ENCODE measurements at places on chromosomes 6 and 20.

DNA sequence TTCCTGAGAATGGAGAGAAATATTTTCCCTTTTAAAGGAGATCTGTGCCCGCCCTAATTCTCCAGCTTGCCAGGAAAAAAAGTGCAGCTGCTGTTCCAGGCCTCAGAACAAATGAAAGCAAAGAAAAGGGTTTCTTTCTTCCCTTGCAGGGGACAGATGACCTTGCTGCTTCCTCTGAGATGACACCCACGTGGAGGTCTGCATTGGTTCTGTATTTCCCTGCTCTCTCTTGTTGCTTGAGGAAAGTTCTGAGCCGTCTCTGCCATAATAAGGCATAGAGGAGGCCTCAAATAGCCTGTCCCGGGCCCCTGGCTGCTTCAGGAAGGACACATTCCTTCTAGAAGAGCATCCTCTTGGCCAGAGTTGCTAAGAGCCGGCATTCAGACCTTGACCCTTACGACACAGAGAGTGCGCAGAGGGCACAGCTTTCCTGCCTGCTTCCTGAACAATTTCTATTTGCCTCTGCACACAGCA is 501.8 kb upstream of the SULF2 start:
- no peak for DNase-seq

DNA sequence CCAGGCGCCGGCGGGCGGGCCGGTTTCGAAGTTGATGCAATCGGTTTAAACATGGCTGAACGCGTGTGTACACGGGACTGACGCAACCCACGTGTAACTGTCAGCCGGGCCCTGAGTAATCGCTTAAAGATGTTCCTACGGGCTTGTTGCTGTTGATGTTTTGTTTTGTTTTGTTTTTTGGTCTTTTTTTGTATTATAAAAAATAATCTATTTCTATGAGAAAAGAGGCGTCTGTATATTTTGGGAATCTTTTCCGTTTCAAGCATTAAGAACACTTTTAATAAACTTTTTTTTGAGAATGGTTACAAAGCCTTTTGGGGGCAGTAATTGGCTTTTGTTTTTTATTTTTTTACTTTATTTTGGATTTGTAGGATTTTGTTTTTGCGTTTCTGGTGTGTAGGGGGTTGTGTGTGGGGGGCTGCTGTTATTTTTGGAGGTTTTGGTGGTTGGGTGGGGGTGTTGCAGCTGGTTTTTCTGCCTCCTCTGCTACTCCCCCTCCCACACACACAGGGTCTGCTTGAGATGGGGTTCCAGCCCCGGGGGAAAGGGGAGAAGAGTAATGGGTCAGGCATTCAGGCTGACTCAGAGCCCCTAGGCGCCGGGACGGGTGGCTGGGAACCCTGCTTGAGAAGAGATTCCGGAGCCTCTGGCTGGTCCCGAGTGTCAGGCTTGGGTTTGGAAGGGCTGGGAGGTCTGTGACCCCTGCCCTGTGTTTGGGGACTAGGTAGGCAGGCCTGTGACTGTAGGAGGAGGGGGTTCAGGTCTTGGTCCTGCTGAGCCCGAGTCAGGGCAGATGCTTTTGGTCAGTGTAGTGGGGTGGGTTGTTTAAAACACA is 2.0 kb downstream of the CEBPB start:
- DNase-seq = peak; percentile 90

GRCh38 chr6:113458368-113459010 is 398.7 kb upstream of the MARCKS start:
- DNase-seq = no peak

GRCh38 chr6:38341496-38341895 is 298.2 kb downstream of the BTBD9 start:
- no peak for DNase-seq

DNA sequence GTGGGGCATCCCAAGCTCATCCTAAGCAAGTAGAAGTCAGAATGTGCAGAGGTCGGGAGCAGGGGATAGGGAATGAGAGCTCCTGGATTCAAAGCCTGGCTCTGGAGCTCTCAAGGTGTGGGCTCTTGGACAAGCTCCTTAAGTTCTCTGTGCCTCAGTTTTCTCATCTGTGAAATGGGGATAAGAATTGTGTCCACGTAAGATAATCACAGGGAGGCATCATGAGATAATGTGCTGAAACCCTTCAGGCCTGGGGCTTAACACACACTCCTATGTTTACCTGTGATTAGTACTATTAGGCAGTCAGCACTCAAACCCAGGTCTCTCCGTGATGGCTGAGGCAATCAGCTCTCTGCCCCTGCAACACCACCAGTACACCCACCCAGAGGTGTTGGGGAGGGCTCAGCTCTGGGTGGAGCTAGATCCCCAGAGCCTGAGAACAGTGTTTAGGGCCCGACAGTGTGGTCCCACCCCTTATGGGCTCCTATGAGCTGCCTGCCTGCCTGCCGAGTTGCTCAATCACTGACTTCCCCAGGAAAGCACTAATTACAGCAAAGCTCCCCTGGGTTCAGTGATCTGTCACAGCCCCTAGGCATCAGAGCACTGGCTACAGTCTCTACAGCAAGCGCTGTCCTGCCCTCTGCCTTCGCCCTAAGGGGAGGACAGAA is 6.3 kb upstream of the SIRPA start:
- peak; percentile 88 for DNase-seq

- DNase-seq = no peak
Observed at GRCh38 chr6:6474170-6474920, 114.2 kb upstream of the LY86 start.

DNA sequence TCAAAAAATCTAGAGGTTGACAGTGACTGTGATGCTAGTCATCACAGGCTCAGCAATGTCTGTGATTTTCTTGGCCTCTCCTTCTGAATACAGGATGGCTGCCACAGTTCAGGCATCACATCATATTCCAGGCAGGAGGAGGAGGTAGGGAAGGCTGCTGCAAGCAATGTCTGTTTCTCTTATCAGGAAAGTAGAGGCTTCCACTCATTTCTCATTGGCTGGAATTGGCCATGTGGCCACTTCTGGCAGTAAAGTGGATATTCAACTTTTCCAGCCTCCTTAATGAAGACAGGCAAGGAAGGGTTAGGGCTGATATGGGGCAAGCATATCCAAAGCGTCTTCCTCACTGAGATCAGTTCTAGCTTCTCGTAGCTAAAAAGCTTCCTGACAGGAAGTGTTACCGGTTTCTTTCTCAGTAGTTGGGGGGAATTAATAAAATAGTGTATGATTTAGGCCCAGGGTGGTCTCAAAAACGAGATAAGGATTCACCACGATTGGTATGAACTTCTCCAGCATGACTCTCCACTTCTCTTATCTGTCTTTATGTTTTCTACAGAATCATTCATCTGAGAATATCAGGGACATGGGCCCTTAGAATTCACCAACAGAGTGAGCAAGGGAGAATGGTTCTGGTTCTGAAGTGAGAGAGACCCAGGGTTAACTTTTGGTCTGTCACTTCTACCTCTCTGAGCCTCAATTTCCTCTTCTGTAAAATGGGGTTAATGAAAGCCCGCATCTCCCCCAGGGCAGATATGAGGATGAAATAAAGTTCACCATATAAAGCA is 32.7 kb upstream of the PSMF1 start:
- DNase-seq = no peak

All from MV-4-11 (cell line).